ENCODE measurements at places on chromosomes 7 and 10.

- peak; percentile 61 for DNase-seq
These were observed 252.7 kb upstream of the PTER start for GRCh38 chr10:16184096-16184597.

DNA sequence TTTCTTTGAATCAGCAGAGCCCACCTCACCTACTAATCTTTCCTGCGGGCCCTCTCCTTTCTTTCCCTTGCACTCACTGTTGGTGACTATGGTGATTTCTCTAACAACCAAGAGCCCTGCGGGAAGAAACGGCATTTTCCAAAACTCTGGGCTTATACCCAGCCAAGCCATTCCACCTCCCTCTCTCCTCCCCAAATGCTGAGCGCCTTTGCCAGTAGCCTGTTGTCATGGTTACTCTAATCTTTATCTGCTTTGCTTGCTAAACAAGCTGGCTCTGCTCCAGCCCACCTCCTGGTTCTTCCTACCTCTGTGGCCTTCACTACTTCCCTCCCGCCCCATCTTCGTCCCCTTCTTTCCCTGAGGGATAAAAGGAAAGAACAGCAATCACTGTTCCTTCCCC, 86.7 kb downstream of the DGKI start:
- no peak for DNase-seq

- no peak for DNase-seq
These were observed 168.4 kb upstream of the ASAH2 start for GRCh38 chr10:50419756-50420155.

DNA sequence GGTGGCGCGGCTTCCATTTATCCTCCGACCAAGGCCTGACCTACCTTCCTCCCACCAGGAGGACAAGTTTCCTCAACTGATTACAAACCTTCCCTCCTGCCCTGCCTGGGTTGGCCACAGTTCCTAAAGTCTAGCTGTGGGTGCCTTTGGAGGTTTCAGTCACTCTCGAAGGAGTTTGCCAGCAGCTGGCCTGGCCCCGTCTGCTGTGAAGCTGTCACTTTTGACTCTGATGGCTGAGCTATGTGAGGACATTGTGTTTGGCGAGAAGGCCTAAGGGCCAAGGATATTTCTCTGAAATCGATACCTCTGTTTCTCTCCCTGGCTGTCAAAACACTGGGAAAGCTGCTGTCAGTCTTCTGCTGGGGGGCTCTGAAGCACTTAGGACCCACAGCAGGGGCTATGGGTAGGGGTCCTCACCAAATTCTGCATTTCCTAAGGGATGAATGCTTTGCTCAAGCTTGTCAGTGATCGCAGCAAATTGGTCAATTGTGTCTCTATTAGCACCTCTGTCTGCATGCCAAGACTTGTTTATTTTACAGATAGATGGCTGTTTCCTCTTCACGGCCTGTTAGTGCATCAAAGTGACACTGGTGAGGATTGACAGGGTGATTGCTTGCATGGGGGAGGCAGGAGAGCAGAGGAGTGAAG, 31.9 kb upstream of the SAMD8 start:
- no peak for DNase-seq

GRCh38 chr10:87085537-87085936, 9.1 kb downstream of the GLUD1 start:
- no peak for DNase-seq

- DNase-seq, result no peak
These were observed at the start of gene ATRNL1 for GRCh38 chr10:115093286-115093775. TSS of gene ATRNL1 (plus strand) at chr10:115093365. CDS start at chr10:115093751, 386 bp downstream.

- peak; percentile 81 for DNase-seq
These were observed 178.5 kb downstream of the NRP1 start for GRCh38 chr10:33155720-33156638.

- DNase-seq, result no peak
These were observed 217.9 kb downstream of the ARHGAP21 start for GRCh38 chr10:24505759-24506158.

DNA sequence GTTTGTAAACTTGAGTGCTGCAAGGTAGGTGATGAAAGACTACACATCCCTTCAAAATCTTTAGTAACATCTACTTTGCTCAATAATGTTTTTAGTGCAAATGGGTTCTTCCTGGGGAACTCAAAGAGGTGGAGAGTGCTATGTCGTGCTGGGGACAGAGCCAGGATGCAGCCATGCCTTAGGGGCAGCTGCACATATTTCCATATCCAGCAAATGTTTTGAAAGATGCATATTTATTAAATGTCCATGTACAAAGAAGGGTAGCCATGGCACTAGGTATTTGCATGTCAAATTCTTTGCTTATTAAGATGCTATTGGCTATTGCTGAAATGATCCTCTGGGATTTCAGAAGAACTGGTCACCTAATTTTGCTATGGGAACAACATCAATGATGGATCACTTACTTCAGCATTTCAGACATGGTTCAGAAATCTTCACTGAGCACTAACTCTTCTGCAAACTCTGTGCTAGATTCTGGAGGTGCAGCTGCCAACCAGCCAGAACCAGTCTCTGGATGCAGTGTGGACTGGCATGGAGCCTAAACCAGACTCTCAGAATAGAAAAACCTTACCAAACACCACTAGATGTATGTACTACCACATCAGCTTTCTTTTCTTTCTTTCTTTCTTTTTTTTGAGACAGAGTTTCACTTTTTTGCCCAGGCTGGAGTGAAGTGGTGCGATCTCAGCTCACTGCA, 31.7 kb upstream of the DNMBP start:
- no peak for DNase-seq

- DNase-seq, result no peak
These were observed 55.5 kb downstream of the PRPF18 start for GRCh38 chr10:13642293-13642692.

DNA sequence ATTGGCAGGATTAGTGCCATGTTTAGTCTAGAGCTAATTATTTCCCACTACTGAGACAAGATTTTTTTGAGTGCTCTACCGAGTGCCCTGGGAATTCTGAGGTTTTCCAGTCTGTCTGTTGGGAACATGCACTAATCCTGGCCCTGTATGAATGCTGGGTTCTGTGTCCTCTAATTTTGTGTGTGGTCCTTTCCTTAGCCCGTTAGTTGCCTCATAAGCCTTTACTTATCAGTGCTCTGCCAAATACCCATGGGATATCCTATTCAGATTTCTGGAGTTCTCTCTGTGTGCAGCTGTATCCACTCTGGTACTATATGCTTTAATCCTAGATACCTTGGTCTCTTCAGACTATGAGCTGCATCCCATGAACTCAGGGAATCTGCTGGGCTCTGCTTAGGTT, 13.1 kb downstream of the CSGALNACT2 start:
- DNase-seq, result no peak

- no peak for DNase-seq
These were observed 5.5 kb downstream of the RAMP3 start for GRCh38 chr7:45162943-45163691.

GRCh38 chr7:149325248-149325647, 63.3 kb downstream of the ZNF783 start:
- no peak for DNase-seq

GRCh38 chr7:22601003-22601402, 101.0 kb upstream of the STEAP1B start:
- DNase-seq, result no peak

GRCh38 chr7:123615344-123615743, 13.7 kb downstream of the ASB15 start:
- peak; percentile 81 for DNase-seq

DNA sequence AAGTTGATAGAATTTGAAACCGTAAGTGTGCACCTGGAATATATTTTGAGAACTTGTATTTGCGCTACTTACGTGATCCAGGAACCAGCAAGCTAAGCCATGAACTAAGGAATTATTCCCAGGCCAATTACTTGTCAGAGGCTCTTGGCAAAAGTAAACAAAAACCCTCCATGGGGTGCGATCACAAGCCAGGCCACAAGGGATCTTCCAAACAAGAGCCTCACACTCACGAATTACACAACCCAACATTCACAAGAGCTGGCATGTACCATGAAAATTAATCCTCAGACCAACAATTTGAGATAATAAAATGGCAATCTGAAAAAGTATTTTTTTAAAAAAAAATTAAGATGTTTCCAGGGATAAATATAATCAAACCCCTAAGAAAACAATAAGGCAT, 467.0 kb upstream of the AKR1E2 start:
- no peak for DNase-seq

DNA sequence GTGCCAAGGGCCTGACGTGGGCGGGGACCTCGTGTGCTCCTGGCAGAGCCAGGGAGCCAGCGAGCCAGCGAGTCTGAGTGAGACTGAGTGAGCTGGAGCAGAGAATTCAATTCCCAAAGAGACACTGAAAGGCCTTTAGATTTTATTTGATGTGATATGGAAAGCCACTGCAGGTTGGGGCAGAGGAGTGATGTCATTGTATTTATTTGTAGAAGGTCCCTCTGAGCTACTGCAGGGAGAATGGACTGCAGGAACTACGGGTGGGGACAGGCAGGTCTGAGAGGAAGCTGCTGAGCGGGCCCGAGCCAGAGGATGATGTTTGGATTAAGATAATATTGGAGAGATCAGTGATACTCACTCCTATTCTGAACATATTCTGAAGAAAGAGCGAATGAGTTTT, 445.8 kb upstream of the ANKRD30A start:
- no peak for DNase-seq

DNA sequence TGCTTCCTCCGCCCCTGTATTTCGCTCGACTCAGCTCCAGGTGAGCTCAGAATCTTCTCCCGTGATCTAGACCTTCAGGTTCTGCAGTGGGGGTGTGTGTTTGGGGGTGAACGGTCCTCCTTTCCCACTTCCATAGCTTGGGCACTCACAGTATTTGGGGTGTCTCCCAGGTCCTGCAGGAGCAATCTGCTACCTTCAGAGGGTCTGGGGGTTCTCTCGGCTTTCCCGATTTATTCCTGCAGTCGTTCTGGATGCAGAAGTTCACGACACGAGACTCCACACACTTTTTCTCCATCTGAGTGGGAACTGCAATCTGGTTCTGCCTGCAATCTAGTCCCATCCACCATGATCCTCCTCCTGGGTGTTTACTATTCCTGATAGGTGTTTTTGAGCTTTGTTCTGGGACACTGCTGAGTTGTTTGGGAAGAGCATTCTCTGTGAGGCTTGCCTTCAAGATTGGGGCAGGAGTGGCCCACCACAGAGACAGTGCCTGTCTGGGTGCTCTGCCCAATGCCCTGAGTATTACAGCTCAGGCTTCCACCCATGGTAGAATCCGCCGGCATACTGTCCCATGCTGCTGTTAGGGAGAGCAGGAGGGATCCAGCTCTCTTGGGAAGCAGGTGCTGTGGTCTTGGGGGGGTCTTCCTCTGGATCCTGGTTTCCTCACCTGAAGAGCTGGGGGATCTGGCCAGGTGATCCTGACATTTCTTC, 29.8 kb downstream of the JAKMIP3 start:
- DNase-seq, result no peak

- DNase-seq, result no peak
These were observed 305.5 kb downstream of the GPR37 start for GRCh38 chr7:124460056-124460450.

DNA sequence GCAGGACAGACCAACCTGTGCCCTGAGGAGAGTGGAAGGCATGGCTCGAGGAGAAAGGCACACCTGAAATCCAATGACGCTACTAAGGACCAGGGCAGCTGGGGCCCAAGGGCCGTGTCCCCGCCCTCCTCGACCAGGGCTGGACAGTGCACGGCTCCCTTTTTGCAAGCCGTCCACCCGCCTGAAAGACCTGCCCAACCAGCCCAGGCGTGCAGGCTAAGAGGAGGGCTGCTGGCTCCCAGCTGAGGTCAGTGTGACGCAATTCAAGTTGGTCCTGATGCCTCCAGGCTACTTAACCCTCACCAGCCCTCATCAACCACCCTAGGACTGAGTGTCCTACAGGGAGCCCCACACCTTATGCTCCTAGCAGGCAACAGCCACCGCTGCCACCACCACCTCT, 69.3 kb downstream of the DLG5 start:
- DNase-seq, result no peak

GRCh38 chr10:114686013-114686412, 27.9 kb upstream of the ABLIM1 start:
- DNase-seq, result no peak

DNA sequence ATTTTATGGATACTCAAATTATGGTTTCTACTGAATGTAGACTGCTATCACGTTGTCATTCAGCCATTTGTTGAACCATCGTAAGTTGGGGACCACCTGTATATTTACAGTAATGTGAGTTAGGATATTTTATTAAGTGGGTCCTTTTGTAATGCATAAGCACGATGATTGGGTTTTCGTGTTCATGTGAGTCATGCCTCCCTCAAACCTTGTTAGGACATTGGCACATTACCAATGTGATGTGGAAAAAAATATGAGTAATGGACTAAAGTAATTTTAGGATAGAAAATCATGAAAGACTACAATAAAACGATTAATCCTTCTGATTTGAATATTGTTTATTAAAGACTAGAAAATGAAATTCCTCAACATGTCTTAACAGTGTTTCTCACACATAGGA, 8.7 kb downstream of the SMC3 start:
- DNase-seq, result peak; percentile 69

DNA sequence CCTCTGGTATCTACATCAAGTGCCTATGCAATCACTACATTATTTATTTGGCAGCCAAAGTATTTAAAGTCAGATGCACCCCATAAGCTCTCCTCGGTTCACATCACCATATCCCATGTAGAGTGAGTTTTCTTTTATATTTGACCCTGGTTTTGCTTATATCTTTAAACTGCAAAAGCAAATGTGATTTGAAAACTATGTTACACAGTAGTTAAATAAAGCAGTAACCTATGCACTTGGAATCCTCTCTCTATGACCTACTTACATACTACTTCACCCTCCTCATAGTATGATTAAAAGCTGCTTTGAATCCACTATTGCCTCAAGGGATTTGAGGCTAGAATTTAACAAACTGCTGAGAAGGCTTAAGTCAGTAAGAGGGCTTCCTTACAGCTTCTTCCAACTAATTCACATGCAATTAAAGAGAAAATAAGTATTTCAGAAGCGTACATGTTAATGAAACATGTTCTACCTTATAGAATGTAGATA, 2.2 kb upstream of the CELF2 start:
- DNase-seq, result no peak

DNA sequence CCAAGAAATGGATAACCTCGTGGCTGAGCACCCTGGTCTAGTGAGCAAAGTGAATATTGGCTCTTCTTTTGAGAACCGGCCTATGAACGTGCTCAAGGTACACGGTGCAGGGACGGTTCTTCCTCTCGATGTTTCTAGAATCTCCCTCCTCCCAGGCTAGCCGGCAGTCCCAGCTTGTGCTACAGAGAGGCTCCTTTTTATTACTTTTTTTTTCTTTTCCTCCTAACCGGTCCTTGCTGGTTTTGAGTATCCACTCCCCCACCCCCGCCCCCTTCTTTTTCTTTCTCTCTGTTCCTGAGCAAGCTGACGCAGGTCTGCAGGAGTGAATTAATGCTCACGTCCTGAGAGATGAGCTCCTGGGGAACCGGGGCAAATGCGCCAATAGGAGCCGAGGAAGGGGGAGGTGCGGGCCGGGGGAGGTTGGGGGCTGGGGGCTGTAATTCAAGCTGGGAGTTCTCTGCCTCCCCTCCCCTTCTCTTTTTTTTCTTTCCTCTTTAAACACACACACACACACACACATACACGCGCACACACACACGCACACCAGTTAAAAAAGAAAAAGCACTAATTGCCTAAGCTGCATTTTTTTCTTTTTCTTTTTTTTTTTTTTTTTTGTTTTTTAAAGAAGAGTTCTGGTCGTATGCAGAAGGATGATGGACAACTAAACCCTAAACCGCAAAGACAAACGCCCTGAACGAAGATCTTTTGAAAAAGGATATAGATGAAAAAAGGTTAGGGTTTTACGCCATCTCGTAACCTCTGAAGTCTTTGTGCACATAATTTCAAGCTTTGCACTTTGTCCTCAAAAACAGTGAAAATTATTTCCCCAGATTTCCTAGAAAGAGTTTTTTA, 6.6 kb downstream of the CPA2 start:
- DNase-seq, result peak; percentile 28

GRCh38 chr10:92381543-92381954, 90.6 kb downstream of the MARCHF5 start:
- no peak for DNase-seq

GRCh38 chr10:72228318-72228751, 12.3 kb upstream of the ASCC1 start:
- no peak for DNase-seq
